Smooth muscle cell of bladder (primary cell): ENCODE measurements at places on chromosomes 2 and 18. TPM values are rescaled to one million over a fixed set of nuclear protein-coding genes. Genes with fewer than 3 reads are reported as not detected.

KCNG2 gene
- total RNA-seq: 1.3 and 4.7 TPM in 2 replicates

KATNAL2 gene
- total RNA-seq: 3.4 and 3.6 TPM in 2 replicates

ASAP2 gene
- total RNA-seq: 15.1 and 16.9 TPM in 2 replicates

COL5A2 gene
- total RNA-seq: 779 and 785 TPM in 2 replicates

FHL2 gene
- 152 and 244 TPM in 2 replicates for total RNA-seq

KIF1A gene
- total RNA-seq: not detected in 2 replicates

MAP4K4 gene
- 90.9 and 160 TPM in 2 replicates for total RNA-seq

ZNF385B gene
- 0.09 TPM in 1 of 2 replicates, not detected in the other for total RNA-seq

HNMT gene
- total RNA-seq: 84.5 and 172 TPM in 2 replicates

GPC1 gene
- total RNA-seq: 52.1 and 57.9 TPM in 2 replicates

YES1 gene
- 55.2 and 68.6 TPM in 2 replicates for total RNA-seq

HTR2B gene
- 6.0 and 10.8 TPM in 2 replicates for total RNA-seq

SRD5A2 gene
- not detected in 2 replicates for total RNA-seq

NRP2 gene
- 65.8 and 155 TPM in 2 replicates for total RNA-seq

GAREM1 gene
- 4.1 and 4.3 TPM in 2 replicates for total RNA-seq

GPR17 gene
- total RNA-seq: not detected in 2 replicates

HOXD10 gene
- under 0.01 and 0.18 TPM in 2 replicates for total RNA-seq

DTNA gene
- 7.4 and 11.7 TPM in 2 replicates for total RNA-seq

ATF2 gene
- total RNA-seq: 35.8 and 39.8 TPM in 2 replicates

CYB5A gene
- total RNA-seq: 154 and 181 TPM in 2 replicates

SLC5A7 gene
- not detected in 2 replicates for total RNA-seq

ST8SIA3 gene
- total RNA-seq: not detected in 2 replicates

SIX2 gene
- total RNA-seq: under 0.01 and 0.18 TPM in 2 replicates

ESPNL gene
- total RNA-seq: 2.3 and 2.4 TPM in 2 replicates

SERPINB12 gene
- not detected in 2 replicates for total RNA-seq

IMPACT gene
- total RNA-seq: 25.2 and 29.0 TPM in 2 replicates

ASB18 gene
- not detected in 2 replicates for total RNA-seq

LDLRAD4 gene
- total RNA-seq: 0.71 and 3.1 TPM in 2 replicates

C2orf49 gene
- total RNA-seq: 17.1 and 22.6 TPM in 2 replicates

CPLX4 gene
- total RNA-seq: not detected in 2 replicates

IL18R1 gene
- 0.85 and 1.5 TPM in 2 replicates for total RNA-seq

NCKAP5 gene
- 1.2 and 4.3 TPM in 2 replicates for total RNA-seq

PID1 gene
- 28.3 and 36.1 TPM in 2 replicates for total RNA-seq
